Hematopoietic multipotent progenitor cell treated with erythropoietin and hydrocortisone succinate and interleukin-3 and kit ligand, for 8 days (in vitro differentiated cells): ENCODE measurements at places on chromosomes 7 and 10.

DNA sequence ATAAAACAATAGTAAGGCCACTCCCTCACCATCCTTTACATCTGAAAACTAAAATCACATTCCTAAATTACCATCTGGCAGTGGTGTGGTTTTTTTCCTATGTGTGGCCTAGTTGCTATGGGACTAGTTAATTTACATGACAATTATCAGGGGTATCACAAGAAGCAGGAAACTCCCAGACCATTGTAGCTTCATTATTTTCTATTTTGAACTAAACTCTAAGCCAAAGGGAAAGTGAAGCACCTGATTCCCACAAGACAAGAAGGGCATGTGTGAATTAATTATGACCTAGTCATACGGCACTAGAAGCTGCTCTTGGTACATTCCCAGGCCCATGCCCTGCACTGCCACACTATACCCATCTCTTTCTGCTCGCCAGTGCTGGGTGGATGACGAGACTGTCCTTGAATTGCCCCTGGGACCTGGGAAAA, 103.4 kb downstream of the ATXN7L1 start:
- no peak for DNase-seq

- DNase-seq, result no peak
These were observed 33.9 kb upstream of the XPNPEP1 start for GRCh38 chr10:109957092-109957797.

DNA sequence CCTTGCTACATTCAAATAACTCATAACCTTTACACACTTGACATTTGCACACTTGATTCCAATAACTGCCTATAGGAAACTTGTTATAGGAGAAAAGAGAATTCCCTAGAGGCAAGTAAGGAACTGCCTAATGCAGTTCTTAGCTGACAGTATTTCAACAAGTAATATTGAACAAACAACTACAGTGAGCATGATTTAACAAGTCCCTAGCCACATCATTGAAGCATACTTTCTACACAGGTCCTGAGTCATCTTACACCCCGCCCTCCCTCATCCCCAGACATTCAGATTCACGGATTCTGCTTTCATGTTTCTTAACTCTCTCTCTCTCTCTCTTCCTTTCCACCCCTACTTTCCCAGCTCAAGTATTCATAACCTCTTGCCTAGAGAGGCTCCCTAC, 153.5 kb downstream of the LSM5 start:
- no peak for DNase-seq

DNA sequence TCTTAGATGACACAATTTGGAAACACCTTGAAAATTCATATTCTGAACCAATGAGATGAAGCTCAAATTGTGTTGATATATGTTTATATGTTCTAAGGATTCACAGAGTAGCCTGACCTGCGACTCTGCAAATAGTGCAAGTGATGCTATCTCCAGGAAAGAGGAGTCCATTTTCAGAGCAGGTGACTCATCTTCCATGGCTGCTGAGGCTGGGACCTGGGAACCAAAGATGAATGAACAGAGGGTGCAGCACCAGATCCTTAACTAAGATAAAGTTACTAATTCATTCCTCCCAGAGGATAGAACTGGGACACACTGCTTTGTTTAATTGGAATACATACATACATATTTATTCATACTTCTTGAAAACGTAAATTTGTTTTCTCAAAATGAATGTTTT, 240.6 kb upstream of the SEMA3C start:
- peak; percentile 27 for DNase-seq

DNA sequence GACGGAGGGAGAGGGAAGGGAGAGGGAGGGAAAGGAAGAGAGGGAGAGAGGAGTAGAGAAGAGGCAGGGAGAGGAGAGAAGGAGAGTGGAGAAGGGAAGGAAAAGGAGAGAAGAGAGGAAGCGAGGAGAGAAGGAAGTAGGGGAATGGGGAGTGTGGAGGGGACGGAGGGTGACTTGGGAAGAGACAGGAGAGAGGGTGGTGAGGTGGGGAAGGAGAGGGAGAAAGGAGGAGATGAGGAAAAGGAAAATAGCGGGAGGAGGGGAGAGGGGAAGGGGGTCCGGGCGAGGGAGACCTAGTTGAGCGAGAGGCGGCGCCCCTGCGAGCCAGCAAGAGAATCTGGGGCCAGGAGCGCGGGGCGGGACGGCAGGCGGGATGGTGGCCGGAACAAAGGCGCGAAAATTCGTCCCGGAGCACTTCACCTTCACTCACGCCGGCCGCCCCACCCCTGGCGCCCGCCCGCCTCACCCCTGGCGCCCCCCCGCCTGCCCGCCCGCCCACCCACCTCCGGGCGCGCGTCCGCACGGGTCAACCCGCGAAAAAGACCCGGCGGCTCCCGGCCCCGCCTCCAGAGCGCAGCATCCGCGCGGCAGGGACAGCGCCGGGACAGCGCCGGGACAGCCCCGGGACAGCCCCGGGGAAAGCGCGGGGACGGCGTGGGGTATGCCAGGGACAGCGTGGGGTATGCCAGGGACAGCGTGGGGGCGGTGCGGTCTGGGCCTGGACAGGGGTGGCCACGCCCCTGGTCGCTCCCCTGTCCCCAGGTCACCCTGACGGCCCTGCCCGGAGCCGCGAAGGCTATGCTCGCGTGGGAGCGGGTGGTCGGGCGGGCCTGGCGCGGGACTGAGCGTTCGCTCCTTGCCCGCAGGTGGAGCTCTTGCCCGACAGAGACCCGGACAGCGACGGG, 4.2 kb downstream of the VSTM2A start:
- DNase-seq, result no peak

- DNase-seq, result no peak
These were observed 34.5 kb downstream of the MAD1L1 start for GRCh38 chr7:2198206-2198605.

DNA sequence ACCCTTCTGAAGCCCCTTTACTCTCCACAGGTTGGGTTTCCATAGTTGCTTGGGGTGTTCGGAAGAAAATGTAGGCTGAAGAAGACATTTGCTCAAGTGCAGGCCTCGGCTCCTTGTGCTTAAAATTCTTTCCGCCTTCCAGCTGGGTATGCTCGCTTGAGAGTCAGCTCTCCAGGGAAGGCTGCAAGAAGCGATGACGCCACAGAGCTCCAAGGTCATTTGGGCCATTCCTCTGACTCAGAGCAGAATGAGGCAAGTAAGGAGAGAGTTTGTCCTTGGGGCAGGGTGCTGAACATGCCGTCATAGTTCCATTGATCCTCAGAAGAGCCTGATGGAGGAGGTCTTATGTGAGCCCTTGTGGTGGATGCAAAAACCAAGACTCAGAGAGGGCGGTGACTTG, 27.4 kb upstream of the HSPA12A start:
- no peak for DNase-seq
